ENCODE measurements at places on chromosomes 11 and 22.

DNA sequence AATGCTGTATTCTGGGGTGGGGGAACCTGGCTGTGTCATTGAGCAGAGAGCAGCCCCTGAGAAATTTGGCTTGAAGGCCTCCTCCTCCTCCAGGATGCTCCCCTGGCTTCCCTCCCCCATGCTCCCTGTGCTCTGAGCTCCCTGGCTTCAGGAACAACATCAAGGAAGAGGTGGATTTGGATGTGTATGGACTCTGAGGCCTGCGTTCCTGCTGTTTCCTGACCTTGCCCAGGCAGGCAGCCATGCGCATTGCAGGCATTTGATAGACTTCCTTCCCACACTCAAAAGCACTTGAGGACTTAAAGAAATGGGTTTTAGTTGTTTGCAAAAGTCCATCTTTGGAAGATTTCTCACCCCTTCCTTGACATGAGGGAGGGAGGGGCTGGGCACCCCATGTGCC lies 1317.1 kb downstream of the BRD1 start:
- DNase-seq: no peak

DNA sequence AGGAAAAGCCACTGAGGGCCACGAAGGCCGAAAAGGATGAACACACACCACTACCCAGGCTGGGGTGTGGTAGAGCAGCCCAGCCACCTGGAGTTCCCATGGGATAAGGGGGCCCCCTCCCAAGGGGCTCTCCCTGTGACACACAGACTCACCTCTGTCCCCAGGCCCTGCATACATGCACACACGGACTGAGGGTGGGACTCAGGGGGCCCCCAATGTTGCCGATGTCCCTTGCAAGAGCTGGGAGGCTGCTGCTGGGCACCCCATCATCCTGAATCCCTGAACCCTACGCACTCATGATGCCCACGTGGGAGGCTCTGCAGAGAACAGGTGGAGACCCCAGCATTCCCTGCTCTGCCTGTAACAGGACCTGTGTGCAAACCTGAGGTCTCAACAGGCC lies 14.5 kb downstream of the SHANK2 start:
- no peak for DNase-seq

DNA sequence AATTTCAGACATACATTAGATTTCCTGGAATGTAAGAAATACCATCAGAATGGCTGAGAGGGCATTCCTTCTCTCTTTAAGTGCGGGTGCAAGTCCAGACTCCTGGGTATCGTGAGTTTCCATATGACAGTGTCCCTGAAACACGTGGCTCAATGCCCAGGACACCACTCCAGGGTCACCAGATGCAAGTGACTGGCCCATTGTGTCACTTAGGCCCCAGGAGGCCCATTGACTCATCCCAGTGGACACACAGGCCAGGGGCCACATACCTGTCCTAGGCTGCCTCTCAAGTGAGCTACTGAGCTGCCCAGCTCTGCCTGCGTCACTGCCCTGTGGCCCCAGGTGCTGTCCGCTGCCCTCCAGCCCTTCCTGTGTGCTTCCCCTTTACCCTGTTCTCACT lies 18.5 kb downstream of the FBLN1 start:
- DNase-seq: no peak

DNA sequence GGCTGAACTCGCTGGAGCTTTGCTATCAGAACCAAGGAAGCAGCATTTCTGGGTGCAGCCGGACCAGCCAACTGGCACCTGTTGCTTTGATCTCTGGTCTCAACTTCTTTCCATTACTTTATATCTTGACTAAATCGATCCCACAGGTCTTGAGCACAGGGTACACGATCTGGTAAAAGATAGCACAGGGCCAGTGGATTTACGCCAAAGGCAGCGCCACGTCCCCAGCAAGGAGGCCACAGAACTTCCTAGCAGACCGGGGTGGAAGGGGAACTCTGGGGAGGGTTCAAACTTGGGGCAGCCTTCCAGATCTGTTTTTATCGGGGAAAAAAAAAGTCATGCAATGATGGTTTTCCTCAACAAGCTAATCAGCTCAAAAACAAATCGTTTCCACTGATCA lies 14.0 kb downstream of the VPS37C start:
- DNase-seq: no peak

- no peak for DNase-seq
Measured at GRCh38 chr11:17714356-17714854, 5.0 kb upstream of the MYOD1 start.

GRCh38 chr22:41920271-41920976 lies 5.5 kb upstream of the SHISA8 start:
- DNase-seq: no peak

- no peak for DNase-seq
Measured at GRCh38 chr22:24208012-24208749, 26.9 kb downstream of the SUSD2 start.

DNA sequence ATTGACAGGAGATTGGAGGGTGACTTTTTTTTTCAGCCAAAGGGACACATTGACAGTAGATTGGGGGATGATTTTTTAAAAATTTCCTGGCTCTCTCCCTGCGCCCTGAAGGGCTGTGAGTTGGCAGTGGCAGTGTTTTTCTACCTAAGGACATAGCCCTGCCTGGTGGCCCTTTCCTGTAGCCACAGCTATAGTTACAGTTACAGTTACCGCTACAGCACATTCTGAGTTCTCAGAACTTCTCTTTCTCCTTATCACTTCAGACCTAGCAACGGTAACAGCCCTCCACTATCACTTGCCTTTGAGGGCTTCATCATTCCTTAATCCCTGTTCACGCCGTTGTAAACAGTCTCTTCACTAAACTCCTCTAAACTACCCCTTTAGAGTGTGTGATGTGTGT lies 684 bp downstream of the MRGPRX2 start:
- DNase-seq: no peak

DNA sequence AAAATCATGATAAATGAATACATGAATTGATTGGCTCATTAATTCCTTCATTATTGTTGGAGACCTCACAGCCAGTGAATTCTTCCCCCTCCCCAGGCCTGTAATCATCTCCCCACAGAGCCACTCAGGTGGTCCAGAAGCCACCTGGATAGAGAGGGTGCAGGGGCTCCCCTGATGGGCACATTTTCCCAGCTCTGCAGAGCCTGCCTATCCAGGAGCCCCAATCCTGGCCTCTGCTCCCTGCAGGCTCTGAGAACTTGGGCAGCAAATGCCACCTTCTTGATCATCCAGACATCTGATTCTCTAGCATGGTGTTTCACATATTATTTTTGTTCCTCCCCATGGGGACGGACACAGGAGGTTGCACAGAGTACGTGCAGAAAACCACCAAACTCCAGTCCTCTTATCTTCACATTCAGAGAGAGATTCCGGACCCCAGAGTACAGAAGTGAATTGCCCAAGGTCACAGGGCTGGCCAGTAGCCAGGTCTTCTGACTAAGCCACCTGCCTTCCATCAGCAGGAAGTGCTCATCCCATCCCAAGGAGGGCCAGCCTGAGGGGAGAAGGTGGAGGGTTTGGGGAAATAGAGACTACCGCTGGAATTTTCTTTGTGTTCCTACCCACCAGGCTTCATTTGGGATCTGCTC lies 348.0 kb downstream of the BUD13 start:
- DNase-seq: no peak

DNA sequence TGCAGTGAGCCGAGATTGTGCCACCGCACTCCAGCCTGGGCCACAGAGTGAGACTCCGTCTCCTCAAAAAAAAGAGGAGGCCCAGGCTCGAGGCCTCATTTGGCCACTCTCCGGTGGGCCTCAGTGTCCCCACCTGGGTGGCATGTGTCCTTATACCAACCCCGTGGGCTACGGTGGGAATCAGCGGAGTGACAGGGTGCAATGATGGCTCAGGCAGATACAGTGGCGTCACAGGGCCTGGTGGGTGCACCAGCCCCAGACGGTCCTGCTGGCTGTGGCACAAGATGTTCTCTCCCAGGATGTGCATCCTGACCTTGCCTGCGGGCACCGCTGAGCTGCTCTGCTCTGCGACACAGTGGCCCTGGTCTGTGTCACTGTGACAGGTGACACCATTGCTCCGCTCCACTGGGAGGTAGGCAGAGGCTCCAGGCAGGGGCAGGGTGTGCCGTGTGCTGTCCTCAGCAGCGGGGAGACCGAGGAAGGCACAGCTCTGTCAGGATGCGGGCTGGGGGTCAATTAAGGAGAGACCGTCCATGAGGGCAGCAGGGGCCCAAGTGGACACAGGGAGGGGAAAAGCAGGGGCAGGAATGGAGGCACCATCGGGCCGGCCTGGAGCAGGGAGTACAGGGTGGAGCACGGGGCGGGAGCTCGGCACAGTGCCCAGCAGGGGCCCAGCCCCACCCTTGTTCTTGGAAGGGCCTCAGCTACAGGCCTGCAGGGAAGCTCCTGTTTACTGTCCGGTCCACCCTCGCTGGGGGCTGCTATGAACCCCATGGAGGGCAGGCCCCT lies 21.7 kb upstream of the TH start:
- no peak for DNase-seq

DNA sequence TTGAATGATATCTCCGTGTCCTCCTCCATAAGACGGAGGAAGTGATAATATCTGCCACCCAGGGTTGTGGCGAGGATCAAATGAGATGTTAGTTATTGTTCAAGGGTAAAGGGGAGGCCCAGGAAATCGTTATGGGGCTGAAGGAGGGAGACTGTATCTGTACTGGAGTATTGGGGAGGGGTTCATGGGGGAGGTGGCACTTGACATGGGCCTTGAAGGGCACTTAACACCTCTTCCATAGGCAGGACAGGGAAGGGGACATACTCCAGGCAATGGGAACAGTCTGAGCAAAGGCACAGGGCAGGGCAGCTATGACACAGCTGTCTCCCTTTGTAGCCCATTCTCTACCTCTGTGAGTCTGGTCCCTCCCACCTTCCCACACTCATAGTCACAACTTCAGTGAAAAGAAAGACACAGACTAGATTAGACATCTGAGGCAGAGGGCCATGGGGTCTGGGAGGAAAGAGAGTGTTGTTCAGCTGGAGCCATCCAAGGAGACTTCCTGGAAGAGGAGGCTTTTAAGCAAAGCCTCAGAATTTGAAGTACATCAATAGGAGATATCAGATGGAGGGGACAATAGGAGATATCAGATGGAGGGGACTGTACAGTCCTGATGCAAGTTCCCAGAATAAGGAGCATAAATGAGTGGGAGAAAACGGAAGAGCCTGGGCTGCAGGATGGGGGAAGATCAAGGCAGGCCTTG lies 15.8 kb upstream of the DGKZ start:
- no peak for DNase-seq

- DNase-seq: no peak
Measured at GRCh38 chr11:62306227-62306626, 7.4 kb upstream of the SCGB1D4 start.

- no peak for DNase-seq
Measured at GRCh38 chr11:59918987-59919589, 19.1 kb upstream of the OOSP1 start.

DNA sequence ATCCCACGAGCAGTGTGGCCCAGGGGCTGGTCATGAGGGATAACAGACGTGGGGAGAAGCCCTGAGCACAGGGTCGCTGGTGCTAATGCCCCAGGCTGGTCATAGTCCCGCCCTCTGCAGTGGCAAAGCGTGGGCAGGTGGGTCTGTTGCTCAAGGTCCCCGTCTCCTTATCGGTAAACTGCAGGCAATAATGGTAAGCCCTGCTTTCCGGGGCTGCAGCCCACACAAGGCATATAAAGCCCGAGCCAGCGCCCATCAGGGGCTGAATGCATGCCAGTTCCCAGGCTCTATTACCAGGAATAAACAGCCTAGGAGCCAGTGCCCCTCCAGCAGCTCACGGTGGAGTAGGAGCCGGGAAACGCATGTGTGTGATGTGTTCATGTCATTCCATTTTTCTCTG lies 261.0 kb downstream of the BRD1 start:
- DNase-seq: no peak

- no peak for DNase-seq
Measured at GRCh38 chr11:78860720-78861422, 286.2 kb upstream of the NARS2 start.

DNA sequence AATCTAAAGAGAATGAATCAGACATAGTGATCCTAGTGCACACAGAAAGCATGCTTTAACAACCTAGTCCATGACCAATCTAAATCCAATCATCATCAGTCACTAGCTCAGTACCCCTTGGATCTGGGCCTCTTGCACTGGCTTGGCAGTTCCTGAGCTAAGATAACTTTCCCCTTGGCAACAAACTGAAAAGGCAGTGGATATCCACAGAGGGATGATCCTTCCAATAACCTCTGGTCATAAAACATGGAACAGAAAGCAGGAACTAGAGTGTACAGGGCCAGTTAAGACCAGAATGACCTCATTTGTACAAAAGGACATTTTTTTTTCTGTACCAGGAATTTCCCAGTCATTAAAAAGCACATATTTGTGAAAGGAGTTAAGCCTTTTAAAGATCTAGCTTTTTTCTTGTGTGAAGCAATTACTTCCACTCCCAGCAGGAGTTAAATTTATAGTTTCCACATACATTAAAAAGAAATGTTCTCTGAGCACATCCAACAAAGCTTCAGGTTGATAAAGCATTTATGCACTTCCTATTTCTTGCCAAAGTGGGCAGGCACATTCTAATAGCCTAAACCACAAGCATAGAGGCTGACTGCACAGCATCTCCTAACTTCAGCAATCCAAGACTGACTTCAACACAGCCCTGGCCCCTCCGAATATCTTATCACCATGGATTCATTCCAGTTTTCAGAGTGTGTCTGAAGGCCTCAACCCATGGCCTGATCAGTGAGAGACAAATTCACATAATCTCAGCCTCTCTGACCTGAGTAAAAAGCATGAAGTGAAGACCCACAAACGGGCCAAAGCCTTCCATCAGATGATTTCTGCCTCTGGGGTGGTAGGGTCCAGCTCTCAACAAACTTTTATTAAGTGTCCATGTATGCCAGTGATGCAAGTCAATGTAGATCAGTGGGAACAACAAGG lies 29.9 kb downstream of the GUCY1A2 start:
- no peak for DNase-seq

DNA sequence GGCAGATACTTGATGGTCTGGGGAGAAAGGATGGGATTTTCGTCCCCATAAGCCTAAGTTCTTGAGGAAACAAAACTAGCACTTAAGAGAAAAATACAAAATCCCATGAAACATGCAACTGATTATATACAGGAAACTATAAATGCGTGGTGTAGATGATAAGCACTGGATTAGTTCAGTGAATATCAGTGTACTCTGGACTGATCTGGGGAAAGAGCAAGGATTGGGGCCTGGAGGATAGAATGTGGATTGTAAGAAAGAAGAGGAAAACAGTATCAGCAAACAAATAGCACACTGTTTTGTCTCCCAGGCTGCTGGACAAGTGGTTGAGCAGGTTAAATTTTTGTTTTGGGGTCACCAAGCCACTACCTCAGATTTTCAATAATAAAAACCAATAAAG lies 49.8 kb downstream of the DCUN1D5 start:
- DNase-seq: no peak

DNA sequence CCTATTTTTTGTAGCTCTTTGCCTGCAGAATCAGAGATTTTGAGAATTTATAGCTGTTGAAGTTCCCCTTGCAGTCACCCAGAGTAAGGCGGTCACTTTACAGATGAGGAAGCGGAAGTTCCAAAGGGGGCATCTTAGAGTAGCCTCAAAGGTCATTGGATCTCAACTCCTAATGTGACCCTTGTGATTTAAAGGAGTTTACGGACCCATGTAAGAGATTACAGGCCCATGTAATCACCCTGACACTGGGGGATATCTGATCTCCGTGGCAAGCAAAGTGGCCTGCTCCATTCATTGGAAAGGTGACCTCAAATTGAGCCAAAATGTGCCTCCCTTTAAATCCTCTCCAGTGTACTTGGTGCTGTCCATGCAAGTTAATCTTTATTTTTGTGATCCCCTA lies 15.7 kb downstream of the P2RX3 start:
- no peak for DNase-seq
